Renal cortex interstitium (tissue), 15 donors: ENCODE measurements at places on chromosomes 7 and 10. TPM values are rescaled to one million over a fixed set of nuclear protein-coding genes. Genes with fewer than 3 reads are reported as not detected.

The GPR146 gene
- 2.8 TPM for polyA plus RNA-seq

The ARPC1B gene
- polyA plus RNA-seq: 44.8 TPM

The PRSS37 gene
- 0.68 TPM for polyA plus RNA-seq

The CCDC172 gene
- polyA plus RNA-seq: not detected

DNA sequence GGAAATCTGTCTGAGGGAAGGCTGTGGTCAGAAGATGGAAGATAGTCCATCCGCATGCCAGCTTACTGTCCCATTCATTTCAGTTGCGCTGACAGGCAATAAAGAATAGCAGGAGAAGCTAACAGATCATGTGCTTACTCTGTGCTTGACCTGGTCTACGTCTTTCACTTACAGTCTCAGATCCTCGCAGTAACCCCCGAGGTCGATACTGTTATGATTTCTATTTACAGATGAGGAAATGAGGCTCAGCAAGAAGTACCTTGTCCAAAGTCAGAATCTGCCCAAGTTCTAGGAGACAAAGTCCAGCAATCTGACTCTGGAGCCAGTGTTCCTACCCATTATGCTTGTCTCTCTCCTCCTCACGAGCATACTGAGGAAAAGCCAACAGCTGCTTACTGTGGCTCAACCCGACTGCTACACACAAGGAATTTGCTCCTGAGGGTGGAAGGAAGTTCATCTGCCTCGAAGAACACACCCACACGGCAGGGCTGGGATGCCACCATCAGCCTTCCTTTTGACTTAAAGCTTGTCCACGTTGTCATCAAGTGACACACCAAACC, 74.2 kb downstream of the MINPP1 start:
- no peak for DNase-seq

- DNase-seq: peak; percentile 69
These were observed 148.5 kb downstream of the ARHGAP22 start for GRCh38 chr10:48456361-48456804.

DNA sequence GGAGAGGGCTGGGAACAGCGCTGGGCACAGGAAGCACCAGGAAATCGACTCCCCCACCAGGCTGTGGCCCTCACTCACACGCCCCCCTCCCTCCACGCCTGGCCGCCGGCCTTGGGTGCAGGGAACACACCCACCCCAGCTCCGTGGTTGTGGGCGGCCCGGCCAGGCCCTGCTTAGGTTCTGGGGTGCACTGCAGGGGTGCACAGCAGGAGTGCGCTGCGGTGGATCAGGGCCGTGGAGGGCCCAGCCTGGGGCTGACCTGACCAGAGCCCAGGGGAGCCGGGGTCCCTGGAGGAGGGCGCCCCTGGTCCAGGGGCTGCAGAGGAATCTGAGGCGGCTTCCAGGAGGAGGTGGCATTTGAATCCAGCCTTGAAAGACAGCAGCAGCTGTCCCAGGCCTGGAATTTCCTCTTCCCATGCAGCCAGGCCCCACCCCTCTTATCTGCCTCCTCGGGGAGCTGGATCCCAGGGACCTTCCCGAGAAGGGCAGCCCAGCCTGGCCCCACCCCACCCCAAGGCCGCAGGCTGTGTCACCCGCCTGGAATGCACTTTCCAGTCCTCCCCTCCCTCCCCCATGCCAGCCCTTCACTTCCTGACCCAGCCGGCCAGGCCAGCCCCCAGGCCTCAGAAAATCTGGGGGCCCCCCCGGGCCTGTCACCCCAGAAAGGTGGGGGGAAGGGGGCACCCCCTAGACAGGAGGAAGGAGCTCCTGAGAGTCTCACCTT, 18.4 kb upstream of the PDGFA start:
- DNase-seq: no peak

- no peak for DNase-seq
These were observed 84.7 kb downstream of the SEM1 start for GRCh38 chr7:96624954-96625353.

GRCh38 chr7:102933763-102934162, 21.0 kb downstream of the LRRC17 start:
- DNase-seq: peak; percentile 74

GRCh38 chr7:3187444-3188040, 113.5 kb upstream of the SDK1 start:
- no peak for DNase-seq

- DNase-seq: no peak
These were observed 2.6 kb downstream of the PRLHR start for GRCh38 chr10:118592675-118593330.

DNA sequence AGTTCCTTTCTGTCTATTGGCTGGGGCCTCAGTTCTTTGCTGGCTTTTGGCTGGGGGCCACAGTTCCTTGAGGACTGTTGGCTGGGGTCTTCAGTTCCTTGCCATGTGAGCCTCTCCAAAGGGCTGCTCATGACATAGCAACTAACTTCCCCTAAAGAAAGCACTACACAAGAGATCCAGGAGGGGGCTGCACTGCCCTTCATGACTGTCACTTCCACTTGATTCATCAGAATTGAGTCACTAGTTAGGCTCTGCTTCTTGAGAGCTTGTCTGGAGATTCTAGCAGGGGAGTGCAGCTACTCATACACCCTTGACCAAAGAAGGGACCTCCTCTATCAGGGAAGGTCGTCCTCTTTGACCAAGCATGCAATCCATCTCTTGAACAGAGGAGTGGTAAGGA, 38.0 kb upstream of the MKX start:
- DNase-seq: no peak

DNA sequence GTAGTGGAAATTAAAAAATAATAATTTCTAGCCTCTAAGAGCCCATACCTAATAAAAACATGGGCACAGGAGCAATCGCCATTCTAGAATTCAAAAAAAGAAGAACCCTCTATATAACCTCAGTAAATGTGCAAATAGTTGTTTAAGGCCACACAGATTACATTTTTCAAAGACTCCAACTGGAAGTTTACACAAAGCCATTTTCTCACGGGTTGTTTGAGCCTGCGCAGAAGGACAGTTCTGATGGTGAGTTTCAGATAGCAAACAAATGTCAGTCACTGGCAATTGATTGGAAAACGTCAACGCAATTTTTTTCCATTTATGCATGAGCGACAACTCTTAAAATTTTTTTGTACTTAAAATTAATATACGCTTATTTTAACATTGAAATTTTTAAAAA, 23.0 kb upstream of the ELMO1 start:
- DNase-seq: no peak

DNA sequence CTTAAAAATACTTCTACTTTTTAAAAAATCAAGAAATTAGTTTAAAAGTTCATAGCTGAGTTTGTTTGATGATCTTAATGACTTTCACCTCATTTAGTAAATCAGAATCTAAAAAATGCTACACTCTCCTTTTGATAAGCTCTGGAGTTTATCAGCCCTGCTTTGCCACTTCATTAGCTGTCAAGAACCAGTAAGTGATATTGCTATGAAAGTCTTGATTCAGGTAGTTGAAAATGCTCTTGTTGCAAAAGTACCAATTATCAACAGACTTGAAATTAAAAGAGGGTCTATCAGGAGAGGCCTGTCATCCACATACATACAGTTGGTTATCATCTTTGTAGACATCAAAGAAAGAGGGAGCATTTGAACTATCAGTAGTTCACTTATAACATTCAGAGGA, 41.6 kb downstream of the SEMA3A start:
- DNase-seq: no peak
